ENCODE measurements at places on chromosomes 6 and 20. TPM values are rescaled to one million over a fixed set of nuclear protein-coding genes. Genes with fewer than 3 reads are reported as not detected.

GRCh38 chr6:81241126-81242041 lies 511.1 kb downstream of the TENT5A start:
- DNase-seq = peak; percentile 78

DNA sequence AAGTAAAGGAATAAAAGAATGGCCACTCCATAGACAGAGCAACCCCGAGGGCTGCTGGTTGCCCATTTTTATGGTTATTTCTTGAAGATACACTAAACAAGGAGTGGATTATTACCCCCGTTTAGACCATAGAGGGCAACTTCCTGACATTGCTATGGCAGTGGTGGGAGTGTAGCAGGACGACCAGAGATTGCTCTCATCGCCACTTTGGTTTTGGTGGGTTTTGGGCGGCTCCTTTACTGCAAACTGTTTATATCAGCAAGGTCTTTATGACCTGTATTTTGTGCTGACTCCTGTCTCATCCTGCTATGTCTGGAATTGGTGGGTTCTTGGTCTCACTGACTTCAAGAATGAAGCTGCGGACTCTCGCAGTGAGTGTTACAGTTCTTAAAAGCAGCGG lies 78.7 kb downstream of the C6orf52 start:
- no peak for DNase-seq

- DNase-seq = no peak
Measured at GRCh38 chr6:106160189-106160588, 74.1 kb downstream of the PRDM1 start.

GRCh38 chr6:74626288-74626687 lies 579.6 kb downstream of the COL12A1 start:
- DNase-seq = no peak

DNA sequence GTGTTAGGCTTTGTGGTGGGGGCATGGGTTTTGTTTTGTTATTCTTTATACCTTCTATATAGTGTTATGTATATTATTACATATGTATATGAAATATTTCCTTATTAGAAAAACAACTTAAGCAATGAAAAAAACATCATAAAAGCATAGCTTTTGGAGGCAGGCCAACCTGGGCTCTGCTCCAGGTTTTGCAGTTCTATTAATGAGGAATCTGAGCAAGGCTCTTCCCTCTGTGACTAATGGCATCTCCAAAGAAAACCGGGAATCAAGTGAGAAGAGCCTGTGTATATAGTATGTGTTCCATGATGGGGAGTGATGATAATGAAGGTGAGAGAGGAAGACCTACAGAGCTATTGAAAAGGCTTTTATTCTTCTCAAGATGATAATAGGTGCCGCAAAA lies 291.1 kb downstream of the CLIC5 start:
- DNase-seq = peak; percentile 78

GRCh38 chr6:45881705-45882467 lies 133.8 kb downstream of the CLIC5 start:
- DNase-seq = no peak

ADGRF4 gene
- 2.7 TPM for total RNA-seq

JARID2 gene
- 8.3 TPM for total RNA-seq

WFDC12 gene
- not detected for total RNA-seq

GRCh38 chr20:61047515-61047914 lies 204.5 kb upstream of the CDH4 start:
- no peak for DNase-seq

ENPP4 gene
- 0.99 TPM for total RNA-seq

DNA sequence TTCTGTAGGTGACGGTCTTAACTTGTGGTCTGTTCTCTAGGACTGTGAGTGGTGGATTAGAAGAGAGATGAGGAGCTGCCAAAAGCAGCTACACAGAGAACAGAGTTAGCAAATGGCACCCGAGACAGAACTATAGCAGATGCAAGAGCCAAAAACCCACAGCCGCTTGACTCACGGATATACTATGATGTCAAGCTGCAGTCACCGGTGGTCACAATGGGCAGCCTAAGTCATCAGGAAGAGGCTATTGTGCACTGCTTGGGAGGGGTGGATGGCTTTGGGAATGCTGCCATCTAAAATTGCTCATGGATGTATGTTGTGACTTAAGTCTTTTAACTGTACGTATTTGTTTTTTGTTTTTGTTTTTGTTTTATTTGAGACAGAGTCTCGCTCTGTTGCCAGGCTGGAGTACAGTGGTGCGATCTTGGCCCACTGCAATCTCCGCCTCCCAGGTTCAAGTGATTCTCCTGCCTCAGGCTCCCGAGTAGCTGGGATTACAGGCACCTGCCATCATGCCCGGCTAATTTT lies at the start of gene GTSF1L:
TSS of gene GTSF1L (minus strand) at position 192 of the 528 bp plus-strand sequence. CDS start 308 bp downstream, outside the sequence.
- DNase-seq = peak; percentile 86

- no peak for DNase-seq
Measured at GRCh38 chr6:150503586-150504339, 95.9 kb upstream of the PLEKHG1 start.

DNA sequence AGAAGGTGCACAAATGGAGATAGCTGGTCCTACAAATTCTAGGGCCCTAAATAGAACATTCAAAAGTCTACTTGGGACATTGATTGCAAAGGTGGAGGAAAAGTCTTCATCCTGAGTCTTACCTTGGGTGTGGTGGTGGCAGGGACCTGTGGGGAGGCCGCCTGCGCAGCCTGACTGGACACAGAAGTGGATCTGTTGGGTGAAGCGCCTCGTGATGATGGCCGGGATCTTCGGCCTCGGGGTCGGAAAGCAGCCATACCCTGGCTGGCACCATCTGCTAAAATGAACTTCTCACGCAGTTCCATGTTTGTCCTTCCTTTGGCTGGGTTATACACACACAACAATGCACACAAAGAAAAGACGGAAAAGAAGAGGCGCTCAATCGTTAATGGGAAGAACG lies 179.2 kb downstream of the DST start:
- DNase-seq = no peak

ADGRB3 gene
- total RNA-seq = 1.4 TPM

DNA sequence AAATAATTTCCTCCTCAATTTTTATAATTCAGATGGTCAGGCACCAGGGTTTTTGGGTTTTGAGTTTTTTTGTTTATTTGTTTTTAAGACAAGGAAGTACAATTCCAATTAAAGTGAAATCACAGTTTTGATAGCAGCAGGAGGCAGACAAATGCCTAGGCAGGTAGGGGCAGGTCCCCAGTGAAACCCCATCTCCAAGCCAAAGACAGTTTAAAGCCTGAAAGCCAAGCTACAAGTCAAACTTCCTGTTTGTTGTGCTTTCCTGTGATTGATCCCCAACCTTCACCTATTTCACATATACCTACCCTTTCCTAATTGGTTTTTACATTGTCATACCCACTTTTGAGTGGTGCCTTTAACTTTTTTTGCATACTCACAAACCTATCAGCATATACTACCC lies 149.6 kb downstream of the MOXD1 start:
- no peak for DNase-seq

DNA sequence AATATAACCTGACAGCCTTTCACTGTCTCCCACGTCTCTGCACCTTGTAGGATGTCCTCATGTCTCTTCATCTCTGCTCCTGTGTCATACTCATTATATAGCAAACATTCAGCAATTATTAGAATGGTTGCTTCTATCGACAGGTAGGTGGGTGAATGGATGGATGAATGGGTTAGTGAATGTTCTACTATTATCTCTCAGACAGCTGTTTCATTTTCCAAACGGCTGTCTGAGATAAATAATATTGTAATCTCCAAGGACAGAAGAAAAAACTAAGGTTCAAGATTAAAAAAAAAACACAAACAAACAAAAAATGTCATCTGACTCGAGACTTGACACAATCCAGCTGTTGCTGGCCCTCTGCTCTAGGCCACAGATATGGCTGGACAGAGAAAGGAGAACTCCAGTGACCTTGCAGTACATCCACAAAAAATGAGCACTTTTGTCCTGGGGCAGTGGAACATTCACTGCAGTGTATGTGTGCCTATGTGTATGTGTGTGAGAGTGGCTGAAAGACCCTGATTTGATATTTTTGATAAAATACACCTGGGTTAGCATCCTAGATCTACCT lies 2.1 kb downstream of the HNF4A start:
- peak; percentile 1 for DNase-seq

NINL gene
- 31.0 TPM for total RNA-seq

PPDPF gene
- 35.3 TPM for total RNA-seq

- no peak for DNase-seq
Measured at GRCh38 chr6:52000064-52000463, 87.3 kb downstream of the PKHD1 start.

DNA sequence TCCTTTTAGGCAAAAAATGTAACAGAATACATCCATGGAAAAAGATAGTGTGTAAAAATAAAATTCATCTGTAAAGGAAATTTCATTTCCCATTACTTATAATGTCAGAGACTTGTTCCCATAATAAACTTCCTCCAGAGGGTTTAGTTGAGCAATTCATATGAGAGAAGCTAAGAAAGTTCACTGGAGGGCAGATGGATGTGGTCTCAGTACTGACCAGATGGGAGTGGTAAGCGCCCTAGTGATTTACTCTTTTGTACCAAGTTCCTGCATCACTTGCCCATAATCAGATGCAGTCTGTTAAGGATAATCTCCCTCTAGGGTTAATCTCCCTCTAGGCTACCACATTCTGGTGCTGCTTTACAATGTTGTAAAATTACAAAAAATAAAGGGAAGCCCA lies 61.7 kb downstream of the ESF1 start:
- no peak for DNase-seq

TMEM151B gene
- not detected for total RNA-seq

HSPA1B gene
- total RNA-seq = 112 TPM

- DNase-seq = peak; percentile 31
Measured at GRCh38 chr20:50995506-50995905, 27.4 kb downstream of the KCNG1 start.

- peak; percentile 70 for DNase-seq
Measured at GRCh38 chr6:42158011-42158410, 15.2 kb upstream of the GUCA1A start.

DNA sequence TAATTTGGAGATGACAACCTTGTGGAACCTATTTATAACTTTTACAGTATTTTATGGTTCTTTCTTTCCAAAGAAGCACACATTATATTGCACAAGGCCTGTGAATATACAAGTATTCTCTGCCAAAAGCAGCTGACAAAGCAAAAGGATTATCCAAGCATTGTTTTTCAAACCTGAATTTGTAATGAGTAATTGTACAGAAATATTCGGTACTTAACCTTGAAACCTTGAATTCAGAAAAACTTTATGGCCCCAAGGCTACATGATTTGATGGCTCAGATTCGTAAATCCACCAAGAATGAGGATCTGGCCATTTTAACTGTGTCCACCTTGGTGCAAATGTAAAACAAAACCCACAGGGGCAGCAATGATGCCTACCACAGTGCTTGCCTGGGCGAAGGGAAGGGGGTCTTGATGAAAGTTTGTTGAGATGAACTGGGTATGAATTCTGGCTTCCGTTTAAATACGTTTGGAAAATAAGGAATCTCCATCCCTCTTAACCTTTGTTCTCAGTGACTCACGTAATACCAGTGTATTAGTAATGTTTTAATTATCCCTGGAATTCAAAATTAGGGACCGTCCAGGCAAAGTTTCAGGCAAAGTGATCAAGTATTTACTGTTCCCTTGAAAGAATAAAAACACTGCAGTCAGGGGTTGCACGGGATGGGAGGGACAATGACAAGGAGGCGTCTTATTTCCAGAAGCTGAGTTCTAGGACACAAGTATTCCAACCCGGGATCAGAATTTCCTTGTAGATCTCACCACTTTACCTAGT lies 2.7 kb upstream of the RBM24 start:
- peak; percentile 35 for DNase-seq

DNA sequence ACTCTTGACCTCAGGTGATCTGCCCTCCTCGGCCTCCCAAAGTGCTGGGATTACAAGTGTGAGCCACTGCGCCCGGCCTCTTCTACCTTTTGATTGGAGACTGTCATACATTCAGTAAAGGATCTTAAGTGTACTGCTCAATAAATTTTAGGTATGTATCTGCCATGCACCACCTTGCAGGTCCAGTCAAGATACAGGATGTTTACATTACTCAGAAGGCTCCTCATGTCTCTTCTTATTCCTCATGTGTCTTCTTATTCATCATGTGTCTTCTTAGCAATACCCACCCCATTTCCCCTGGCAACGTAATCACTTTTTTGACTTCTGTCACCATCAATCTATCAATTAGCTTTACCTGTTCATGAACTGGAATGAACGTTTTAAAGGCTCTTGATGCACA lies 7.9 kb downstream of the MEA1 start:
- no peak for DNase-seq

- no peak for DNase-seq
Measured at GRCh38 chr6:43455531-43456428, at the start of gene DLK2. Gene DLK2 (minus strand): TSS chr6:43455548. CDS start chr6:43454825, 723 bp downstream.

UCKL1 gene
- 16.0 TPM for total RNA-seq

RWDD1 gene
- 66.9 TPM for total RNA-seq

PHACTR2 gene
- total RNA-seq = 74.7 TPM

DNA sequence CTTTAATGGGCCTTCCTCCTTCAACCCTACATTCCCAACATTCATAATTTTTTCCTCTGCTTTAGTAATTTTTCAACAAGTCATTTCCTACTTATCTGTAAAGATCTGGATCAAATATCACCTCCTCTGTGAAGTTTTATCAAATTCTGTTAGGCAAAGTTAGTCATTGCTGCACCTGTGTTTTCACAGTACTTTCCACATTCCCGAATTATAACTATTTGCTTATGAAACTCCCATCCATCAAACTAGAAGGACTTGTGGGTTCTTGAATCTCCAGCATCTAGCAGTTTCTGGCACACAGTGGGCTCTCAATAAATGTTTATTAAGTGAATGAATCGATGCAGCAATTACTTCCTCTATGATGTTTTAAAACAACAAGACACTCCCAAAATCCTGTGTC lies 257.6 kb downstream of the HDGFL1 start:
- peak; percentile 14 for DNase-seq

- no peak for DNase-seq
Measured at GRCh38 chr6:21710216-21710615, 116.7 kb downstream of the SOX4 start.

- DNase-seq = peak; percentile 97
Measured at GRCh38 chr6:71478834-71479541, 190.4 kb downstream of the OGFRL1 start.

GRCh38 chr6:42899871-42900270 lies 16.0 kb upstream of the PTCRA start:
- DNase-seq = no peak

- DNase-seq = no peak
Measured at GRCh38 chr6:36335465-36336207, 1.1 kb downstream of the BNIP5 start.

DNA sequence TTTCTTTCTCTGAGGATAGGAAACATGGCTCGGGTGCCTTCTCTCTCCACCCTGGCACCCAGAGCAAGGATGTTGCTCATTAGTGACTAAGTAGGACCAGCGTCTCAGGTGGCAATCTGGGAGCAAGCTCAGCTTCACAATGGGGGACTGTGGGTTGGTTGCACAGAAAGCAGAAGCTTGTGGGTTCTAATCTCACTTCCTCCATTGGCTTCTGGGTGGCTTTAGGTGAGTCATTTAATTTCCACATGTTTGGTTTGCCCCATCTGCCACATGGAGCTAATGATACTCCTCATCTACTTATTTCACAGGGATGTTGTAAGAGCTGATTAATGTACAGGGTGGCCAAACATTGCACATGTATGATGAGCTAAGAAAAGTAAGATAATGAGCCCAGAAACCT lies 54.8 kb upstream of the AKIRIN2 start:
- peak; percentile 90 for DNase-seq
